ENCODE measurements at places on chromosomes 3 and 15.

- peak; percentile 64 for DNase-seq
Observed at GRCh38 chr3:46909535-46910161, 32.1 kb downstream of the PTH1R start.

DNA sequence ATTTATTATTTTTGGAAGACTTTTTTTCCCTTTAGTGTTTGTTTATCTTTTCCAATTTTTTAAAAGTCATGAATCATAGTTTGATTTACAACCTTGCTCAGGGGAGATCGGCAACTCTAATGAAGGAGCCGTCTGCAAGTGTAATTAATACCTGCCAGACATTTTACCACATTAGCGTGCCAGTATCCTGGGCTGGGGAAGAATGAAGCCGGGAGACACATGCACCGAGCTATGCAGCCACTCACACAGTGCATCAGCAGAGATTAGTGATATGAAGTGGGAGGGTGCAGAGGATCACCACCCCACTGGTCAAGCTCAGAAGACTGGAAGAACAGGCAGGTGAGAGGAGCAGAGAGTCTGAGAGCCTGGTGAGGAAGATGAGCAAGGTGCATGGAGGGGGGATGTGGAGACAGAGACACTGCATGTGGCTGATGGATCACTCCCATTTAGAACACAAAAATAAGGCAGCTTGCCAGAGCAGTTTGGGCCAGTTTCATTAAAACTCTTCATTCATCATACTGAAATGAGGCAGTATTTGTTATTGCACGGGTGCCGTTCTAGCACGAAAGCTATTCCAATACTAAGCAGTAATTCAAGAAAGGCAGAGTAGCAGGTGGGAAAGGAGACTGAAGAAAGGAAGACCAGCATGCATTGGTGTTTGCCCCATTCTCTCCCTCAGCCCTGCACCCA lies 821.6 kb downstream of the TUSC7 start:
- no peak for DNase-seq

DNA sequence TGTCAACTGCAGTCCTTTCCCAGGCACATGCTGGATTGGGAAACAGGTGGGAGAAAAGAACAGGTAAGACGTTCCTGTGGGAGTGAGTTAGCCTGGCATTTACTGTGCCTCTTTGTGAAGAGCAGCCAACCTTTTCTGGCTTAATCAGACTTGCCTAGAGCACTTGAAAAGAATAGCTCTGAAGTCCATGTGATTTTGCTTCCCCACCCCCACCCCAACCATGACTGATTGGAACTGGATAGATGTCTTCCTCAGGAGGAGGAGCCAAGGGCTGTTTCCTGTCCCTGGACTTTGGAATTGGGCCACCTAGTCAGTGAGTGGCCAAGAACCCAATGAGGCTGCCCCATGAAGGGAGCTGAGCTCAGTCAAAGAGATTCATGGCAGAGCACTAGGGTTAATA lies 4.7 kb upstream of the TMEM41A start:
- no peak for DNase-seq

DNA sequence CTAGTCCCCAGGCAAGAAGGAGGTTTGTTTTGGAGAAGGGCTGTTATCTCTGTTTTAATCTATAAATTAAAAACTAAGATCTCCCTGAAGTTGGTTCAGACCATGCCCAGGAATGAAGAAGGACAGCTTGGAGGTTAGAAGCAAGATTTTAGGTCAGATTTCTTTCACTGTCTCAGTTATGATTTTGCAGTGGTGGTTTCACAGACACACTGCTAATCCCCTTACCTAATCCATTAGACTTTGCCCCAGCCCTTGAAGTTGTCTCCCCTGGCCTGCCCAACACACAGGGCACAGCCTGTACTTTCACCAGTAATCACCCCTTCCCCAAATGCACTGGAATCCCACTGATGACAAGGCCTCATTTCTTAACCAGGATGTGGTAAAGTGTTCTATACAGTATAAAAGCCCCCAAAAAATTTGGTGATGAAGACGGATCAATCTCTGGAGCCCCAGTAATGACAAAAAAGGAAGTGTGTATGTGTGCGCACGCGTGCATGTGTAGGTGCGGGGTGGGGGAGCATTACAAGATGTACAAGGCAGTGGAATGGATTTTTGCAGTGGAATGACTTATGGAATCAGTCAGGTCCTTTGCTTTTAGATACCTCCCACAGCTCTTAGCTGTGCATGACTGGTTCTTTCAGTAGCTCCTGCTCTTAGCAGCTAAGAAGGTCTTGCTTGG lies 73.1 kb upstream of the TERB2 start:
- DNase-seq: no peak

DNA sequence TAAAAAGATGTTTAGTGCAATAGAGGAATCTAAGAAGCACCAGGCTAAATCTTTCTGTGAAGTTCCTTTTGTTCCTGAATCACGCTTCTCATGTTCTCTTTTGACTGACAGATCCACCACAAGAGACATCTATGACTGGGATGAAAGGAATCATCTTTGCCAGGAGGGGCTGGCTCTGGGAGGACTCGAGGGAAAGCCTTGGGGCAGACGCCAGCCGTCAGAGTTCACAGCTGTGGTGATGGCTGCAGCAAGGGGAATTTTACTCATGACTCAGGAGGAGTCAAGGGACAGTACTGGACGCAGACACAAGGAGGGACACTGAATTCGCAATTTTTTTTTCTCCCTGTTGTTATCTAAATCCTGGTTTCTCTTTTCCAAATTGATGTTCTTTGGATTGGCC lies 38.7 kb downstream of the C3orf38 start:
- peak; percentile 26 for DNase-seq

- DNase-seq: no peak
Observed at GRCh38 chr15:100337096-100338044, 4.4 kb downstream of the ADAMTS17 start.

DNA sequence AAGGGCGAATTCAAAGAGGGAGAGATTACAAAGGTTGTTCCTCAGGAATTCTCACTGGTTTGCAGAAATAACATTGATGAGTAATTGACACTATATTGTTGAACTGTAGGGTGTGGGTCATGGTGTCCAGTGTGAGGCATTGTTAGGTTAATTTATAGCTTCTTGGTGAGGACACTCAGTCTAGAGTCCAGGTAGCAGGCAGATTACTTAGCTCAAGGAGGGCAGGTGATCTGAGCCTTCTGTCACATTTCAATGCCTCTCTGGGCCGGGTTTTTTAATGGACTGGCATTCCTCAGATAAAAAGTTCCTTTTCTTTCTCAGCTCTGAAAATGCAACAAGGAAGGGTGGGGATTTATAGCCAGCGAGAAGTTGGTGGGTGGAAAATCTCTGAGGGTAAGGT lies 194.2 kb upstream of the PROK2 start:
- DNase-seq: no peak

GRCh38 chr15:55253580-55253979 lies 36.0 kb downstream of the RAB27A start:
- no peak for DNase-seq

- no peak for DNase-seq
Observed at GRCh38 chr3:166879661-166880060, 500.4 kb downstream of the ZBBX start.

GRCh38 chr3:54087581-54088410 lies 34.6 kb upstream of the CACNA2D3 start:
- no peak for DNase-seq

DNA sequence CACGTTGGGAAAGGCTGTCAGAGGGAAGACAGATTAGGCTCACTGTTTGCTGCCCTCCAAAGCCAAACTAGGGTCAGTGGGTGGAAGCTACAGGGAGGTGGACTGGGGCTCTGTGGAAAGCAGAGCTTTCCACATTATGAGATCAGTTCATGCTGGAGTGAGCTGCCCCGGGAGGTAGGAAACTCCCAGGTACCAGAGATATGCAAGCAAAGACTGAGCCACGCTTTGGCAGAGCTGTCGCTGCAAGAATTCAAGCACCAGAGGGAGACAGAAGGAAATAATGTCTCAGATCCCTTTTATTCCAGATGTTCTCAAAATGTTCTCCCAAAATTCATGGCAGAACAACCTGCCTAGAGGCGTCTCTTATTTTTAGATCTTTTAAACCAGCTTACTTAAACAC lies 286.6 kb downstream of the WDR72 start:
- no peak for DNase-seq

- DNase-seq: peak; percentile 45
Observed at GRCh38 chr15:48250640-48251076, 44.6 kb downstream of the SLC12A1 start.

GRCh38 chr3:64856977-64857516 lies 169.2 kb upstream of the ADAMTS9 start:
- no peak for DNase-seq

GRCh38 chr15:24823473-24823872 lies 131.3 kb upstream of the SNRPN start:
- DNase-seq: no peak

- no peak for DNase-seq
Observed at GRCh38 chr3:111975131-111975530, 3.7 kb upstream of the ABHD10 start.

GRCh38 chr3:134579141-134579665 lies 71.6 kb downstream of the KY start:
- no peak for DNase-seq

GRCh38 chr3:188578576-188579363 lies 424.8 kb downstream of the LPP start:
- no peak for DNase-seq

DNA sequence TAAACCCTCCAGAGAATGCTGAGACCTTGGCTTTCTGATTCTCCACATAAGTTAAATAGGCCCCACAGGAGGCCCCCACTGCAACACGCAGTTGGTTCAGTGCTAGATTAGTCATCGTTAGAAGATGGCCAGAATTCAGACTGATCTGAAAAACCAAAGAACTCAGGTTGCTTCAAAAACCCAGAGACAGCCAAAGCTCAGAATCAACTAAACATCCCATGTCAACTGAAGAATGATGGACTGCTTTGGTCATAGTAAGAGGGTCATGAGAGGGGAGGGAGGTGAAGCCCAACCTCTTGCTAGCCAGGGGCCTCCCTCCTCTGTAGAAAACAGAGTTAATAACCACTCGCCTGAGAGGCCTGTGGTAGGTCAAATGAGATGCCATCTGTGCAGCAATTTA lies 93.1 kb downstream of the AKAP13 start:
- no peak for DNase-seq

DNA sequence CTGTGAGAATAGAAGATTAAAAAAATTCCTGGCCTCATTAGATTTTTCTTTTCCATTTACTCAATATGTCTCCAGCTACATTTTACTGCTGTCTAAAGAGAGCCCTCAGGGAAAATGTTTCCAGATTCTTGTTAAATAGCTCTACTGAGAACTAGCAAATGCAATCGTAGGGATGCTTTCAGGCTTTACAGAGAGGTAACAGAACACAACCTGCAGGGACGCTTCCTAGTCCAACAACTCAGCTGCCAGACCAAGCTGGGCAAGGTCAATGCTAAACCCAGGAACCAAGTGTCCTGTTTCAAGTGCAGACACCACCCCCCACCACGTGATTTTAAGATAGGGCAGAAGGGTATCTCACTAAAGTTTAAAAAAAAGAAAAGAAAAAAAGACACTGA lies 25.2 kb downstream of the ARHGEF3 start:
- no peak for DNase-seq

DNA sequence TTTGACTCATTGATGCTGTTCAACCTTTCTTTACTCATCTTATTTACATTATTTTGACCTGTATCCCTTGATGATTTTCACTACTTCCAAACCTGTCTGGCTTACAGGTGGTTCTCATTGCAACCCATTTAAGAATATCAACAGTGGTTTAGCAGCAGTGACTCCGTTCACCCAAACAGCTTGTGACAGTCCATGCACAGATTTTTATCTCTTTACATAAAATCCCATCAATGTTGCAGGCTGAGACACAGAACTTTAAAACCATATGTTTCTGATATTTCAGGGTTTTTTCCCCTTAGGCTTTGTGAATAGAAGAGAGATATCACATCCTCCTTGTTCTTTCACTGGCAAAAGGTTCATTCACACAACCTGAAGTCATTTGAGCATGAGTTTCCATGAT lies 149.1 kb upstream of the CDIN1 start:
- DNase-seq: no peak

DNA sequence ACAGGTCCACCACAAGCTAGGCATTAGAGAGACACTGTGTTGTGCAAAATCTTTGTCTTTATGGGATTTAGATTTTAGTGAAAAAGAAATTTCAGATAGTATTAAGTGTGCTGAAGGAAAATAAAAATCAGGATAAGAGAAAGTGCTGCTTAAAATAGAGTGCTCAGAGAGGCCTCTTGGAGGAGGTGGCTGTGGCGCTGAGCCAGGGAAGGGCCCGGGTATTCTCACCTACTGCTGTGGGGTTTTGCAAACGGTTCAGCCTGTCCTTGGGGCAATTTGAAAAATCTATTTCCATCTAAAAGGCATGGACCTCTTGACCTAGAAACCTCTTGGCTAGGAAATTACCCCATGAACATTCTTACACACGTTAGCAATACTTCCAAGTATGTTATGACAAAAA lies 267.7 kb downstream of the TJP1 start:
- no peak for DNase-seq

- no peak for DNase-seq
Observed at GRCh38 chr15:74136814-74137536, 6.6 kb downstream of the ISLR2 start.

DNA sequence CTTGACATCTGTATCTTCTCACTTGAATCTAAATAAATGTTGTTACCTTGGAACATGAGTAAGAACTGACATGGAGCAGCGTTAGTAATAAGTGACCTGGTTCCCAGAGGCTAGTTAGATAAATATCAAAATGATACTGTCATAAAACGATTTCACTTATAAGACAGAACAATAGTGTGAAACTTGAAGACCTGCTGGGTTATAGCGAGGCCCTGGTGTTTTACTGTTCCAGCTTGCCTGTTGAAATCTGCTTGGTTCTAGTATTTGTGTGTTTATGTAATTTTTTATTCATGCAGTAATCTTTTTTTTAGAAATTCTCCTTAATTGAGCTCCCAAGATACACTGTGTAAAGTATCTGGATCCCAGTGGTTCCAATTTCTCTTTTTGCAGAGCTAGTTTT lies 129.4 kb downstream of the CACNA2D3 start:
- DNase-seq: no peak

GRCh38 chr3:13568515-13569028 lies 19.6 kb downstream of the FBLN2 start:
- no peak for DNase-seq

- DNase-seq: no peak
Observed at GRCh38 chr3:78405745-78406144, 1362.1 kb downstream of the ROBO1 start.

GRCh38 chr15:93372865-93373223 lies 283.8 kb upstream of the RGMA start:
- DNase-seq: no peak

DNA sequence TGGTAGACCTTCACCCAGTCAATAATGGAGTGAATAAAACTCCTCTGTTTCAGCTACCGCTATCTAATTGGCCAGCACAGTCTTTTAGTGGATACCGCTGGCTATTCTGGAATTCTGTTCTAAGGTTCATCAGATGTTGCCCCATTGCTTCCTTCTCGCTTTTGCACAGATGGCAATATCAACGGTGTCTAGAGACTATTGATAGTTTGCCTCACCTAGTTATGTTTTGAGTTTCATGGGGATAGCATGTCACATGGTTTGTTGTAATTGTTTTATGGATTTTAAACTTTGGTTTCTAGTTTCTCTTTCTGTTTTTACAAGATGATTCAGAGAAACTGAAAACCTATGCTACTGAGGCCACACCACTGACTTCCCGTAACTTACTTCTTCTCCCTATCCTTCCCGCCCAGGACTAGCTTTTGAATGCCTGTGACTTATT lies 2.0 kb downstream of the XRN1 start:
- DNase-seq: no peak

Measured in HS-27A (cell line).